ENCODE measurements at places on chromosomes 1 and 21.

- no peak for DNase-seq
Observed at GRCh38 chr1:71565262-71565661, 484.4 kb upstream of the ZRANB2 start.

GRCh38 chr1:229295745-229296144 is 24.8 kb downstream of the RAB4A start:
- DNase-seq: no peak

- DNase-seq: no peak
Observed at GRCh38 chr1:213163278-213163711, 112.3 kb downstream of the RPS6KC1 start.

DNA sequence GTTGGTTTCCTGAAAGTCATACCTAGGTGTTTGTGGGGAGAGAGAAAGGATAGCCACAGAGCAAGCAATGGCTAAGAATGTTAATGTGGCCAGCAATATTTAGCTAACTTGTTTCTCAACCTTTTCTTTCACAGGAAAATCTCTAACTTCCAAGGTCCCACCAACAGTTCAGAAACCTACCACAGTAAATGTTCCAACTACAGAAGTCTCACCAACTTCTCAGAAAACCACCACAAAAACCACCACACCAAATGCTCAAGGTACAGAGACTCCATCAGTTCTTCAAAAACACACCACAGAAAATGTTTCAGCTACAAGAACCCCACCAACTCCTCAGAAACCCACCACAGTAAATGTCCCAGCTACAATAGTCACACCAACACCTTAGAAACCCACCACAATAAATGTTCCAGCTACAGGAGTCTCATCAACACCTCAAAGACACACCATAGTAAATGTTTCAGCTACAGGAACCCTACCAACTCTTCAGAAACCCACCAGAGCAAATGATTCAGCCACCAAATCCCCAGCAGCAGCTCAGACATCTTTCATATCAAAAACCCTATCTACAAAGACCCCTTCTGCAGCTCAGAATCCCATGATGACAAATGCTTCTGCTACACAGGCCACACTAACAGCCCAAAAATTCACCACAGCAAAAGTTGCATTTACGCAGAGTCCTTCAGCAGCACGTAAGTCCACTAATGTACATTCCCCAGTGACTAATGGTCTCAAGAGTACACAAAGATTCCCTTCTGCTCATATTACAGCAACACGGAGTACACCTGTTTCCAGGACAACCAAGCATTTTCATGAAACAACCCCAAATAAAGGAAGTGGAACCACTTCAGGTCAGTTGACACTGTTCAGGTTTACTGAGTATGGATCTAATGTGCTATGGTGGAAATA is 15.3 kb downstream of the CD55 start:
- DNase-seq: peak; percentile 24

DNA sequence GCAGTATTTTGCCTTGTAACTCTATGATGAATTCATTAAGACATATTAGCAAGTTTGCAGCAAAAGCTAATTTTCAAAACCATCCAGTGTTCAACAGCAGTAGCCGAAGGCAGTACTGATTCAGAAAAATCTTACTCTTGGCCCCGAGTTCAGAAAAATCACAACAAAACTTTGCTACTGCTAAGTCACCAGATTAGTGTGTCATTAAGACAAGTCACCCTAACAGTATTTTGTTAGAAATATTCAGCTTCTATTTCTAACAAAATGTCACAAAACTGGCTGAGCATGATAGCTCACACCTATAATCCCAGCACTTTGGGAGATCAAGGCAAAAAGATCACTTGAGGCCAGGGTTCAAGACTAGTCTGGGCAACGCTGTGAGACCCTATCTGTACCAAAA is 8.2 kb downstream of the GTF2B start:
- DNase-seq: no peak

DNA sequence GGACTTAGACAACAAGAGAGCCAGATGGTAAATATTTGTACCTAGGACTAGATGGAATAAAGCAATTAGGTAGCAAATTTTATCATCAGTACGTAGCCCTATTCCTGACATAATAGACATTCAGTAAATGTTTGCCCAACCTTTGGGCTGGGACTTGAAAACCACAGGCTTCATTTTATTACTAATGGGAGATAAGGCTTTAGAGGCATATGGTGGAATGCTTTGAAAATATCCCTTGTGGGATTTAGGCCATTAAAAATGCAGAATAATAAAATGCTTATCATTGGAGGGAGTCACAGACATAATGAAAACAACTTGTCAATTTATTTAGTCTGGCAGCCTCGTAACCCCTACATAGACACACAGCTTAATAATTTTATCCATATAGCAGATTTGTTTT is 296.1 kb upstream of the SPAG17 start:
- DNase-seq: no peak

- DNase-seq: no peak
Observed at GRCh38 chr21:32322103-32322502, 23.4 kb downstream of the MRAP start.

DNA sequence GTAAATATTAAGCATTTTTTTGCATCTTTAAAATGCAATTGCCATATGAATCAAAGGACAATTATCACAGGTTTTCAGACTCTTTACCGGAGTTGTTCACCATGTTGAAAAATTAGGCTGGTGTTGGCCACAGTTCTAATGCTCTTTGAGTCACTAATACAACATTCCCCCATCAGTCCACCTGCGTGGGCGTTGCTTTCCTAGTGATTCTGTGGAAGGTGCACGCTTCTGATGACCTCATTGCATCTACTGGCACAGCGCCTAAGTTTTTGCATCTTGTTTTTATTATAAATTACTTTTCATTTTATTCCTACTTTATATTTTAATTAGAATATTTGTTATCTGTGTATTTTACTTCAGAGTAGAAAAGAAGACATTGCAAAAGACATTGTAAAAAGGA is 4.7 kb upstream of the F5 start:
- no peak for DNase-seq

DNA sequence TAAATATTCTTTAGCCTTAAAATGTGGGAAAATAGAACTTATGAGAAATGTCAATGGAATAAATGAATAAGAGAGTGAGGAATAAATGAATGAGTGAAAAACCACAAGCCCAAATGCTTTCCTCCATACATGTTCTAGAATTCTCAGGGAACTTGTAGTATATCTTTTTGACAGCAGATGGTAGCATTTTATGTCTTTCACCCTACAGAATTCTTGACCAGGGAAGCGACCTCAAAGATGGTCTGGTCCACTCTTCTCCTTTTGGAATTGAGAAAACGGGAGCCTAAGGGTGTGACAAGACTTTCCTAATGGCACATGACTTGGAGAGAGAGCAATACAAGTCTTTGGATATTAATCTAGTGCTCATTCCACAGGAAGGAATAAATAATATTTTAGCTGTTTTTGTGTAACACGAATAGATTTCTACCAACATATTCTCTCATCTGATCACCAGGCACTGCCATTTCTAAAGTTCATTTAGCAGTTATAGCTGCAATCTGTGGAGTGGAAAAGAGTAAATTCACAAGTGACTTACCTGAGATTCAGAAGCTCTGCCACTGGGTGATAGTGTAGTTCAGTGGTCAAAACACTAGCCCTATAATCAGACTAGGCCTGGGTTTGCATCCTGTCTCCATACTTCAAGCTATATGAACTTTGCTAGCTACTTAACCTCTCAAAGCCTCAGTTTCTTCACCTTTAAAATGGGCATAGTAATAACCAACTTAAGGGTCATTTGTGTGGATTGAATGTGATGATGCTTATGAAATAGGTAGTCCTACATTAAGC is 15.0 kb upstream of the F5 start:
- DNase-seq: peak; percentile 71

DNA sequence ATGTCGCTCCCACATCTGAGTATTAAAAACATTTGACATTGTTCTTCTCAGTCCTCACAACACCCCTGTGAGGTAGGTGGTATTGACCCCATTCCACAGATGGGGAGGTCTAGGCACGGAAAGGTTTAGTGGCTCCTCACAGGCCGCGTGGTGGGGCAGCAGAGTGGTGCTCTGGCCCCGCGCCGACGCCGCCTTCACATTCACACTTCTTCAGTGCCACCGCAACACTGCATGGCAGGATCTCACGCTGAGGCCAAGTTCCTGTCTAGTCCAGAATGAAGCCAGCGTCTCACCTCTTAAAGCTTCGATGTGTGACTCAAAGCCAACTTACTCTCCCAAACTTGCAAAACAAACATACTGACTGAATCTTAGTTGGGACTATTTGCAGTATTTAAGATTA is 12.1 kb downstream of the ICMT start:
- no peak for DNase-seq

DNA sequence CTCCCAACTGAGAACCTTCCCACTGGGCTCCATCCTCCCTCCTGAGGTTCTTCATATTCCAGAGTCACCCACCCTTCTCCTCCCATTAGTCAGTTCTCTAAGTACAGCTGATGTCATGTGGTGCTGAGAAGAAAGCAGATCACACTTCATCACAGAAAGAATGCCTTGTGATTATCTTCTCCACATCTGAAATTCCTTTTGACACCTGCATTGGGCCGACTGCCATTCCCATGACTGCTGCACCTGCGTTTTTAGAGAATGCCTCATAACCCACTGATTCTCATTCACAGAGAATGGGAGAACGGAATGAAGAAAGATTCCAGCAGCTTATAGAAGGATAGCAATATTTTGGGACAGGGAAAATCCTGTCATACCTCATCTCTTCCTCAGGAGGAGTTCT is 14.3 kb downstream of the LEPR start:
- no peak for DNase-seq

DNA sequence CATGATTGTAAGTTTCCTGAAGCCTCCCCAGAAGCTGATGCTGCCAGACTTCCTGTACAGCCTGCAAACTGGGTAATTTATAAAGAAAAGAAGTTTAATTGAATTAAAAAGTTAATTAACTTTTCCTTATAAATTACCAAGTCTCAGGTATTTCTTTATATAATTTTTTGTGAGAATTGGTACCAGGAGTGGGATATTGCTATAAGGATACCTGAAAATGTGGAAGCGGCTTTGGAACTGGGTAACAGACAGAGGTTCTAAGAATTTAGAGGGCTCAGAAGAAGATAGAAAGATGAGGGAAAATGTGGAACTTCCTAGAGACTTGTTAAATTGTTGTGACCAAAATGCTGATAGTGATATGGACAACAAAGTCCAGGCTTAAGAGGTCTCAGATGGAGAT is 163.1 kb downstream of the PTPRU start:
- no peak for DNase-seq

GRCh38 chr1:6545276-6546112 is 8.8 kb downstream of the NOL9 start:
- DNase-seq: no peak

DNA sequence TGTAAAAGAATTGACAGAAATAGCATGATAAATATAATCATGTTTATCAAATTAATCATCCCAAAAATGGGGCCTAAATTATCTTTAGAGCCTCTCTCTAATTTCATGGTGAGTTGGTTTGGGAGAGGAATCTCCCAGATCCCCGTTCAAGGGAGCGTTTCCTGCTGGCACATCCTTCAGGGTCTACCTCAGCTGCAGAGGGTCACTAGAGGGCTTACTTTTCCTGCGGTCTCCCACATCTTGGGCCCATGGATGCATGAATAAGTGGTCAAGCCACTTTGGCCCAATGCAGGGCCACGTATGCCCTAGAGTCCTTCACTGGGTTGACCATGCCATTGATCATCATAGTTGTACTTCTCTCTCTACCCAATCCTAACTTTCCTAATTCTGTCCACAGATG is 164.1 kb downstream of the USP25 start:
- DNase-seq: no peak

DNA sequence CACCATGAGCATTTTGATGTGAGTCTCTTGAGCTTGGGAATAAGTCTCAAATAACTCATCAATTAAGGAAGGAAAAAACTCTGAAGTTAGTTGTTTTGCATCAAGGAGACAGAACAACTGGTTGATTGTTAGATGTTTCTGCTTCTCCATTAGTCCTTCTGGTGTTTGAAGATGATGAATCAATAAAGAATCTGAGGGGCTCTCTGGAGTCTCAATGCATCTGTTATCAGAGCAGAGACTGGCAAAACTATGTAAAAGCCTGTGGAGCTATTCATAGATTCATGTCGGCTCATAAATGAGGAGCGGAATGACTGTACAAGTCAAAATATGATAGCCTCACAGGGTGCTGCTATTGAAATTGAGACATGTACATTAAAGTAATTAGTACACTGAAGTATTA is 73.3 kb upstream of the ZC3H11B start:
- DNase-seq: no peak

- DNase-seq: no peak
Observed at GRCh38 chr1:26189751-26190275, 589 bp upstream of the CATSPER4 start.

GRCh38 chr1:159915571-159916241 is 9.6 kb downstream of the TAGLN2 start:
- no peak for DNase-seq

DNA sequence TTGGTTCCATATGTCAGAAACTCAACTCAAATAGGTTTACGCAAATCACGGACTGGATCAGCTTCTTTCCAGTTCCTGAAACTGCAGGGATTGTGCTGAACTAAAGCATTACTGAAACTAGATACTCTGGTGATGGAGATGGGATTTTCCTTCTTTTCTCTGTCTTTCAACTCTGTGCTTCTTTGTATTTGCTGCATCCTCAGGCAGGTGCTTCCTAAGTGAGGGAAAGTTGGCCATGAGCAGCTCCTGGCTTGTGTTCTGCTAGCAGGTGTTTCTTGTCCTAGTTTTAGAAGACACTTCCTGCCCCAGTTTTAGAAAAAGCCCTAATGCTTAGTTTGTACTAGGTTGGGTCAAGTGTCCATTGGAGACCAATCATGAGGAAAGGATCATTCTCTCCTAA is 86.7 kb upstream of the USP24 start:
- no peak for DNase-seq

DNA sequence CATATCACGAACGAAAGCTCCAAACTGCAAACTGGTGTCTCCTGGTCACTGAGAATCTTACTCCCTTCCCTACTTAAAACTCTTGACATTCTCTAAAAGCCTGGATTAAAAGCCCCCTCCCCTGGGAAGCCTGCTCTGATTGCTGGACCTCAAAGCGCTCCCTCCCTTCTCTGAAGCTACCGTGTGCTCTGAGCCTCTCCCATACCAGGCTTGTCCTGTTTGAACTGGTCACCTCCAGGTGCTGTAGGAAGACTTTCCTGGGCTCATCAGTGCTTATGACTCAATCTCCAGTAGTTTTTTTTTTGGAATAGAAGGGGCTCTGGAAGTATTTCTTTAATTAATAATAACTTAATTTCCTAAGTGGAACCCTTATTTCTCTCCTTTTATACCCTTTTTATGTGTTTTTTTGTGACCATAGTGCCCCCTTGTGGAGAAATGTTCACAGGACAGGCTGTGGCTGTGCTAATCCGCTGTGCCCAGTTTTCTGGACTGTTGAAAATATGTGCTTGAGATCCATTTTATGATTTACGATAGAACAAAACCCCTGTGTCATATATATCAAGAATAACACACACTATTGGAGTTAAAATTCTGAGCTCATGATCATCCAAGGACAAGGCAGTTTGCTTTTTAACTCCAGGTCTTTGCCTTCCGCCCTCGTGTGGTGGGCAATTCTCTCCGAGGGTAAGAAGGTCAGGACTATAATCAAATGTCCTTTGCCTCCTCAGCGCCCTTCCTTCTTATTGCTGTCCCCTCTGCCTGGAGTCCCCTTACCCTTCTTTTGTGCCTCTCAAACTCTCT is 16.9 kb downstream of the MTARC1 start:
- peak; percentile 66 for DNase-seq
